Pancreas (tissue), 10 donors: ENCODE measurements at places on chromosomes 11 and 22. TPM values are rescaled to one million over a fixed set of nuclear protein-coding genes. Genes with fewer than 3 reads are reported as not detected.

DNA sequence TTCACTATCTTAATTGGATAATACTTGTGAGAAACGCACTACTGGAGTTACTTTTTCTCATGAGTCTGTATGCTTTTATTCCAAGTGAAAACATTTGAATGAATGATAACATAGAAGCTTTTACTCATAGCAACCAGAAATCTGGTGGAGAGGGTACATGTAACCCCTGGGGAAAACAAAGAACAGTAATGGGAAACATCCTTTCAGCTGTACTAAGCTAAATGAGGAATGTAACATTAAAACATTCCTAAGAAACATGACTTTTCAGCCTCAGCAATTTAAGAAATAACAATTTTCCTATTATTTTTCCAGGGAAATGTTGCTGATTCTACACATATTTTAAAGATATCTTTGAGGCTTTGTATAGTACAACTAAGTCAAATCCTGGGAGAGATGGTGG is 97.2 kb upstream of the CEP126 start:
- DNase-seq, result no peak
- H3K27ac ChIP-seq, result no peak overlapping the region
- no peaks in the 10 kb centered on the region for H3K4me1 ChIP-seq

GRCh38 chr22:23401111-23401909 is 178.8 kb downstream of the IGLL1 start:
- H3K27me3 ChIP-seq, result no peaks in the 10 kb centered on the region
- no peak overlapping the region for H3K27ac ChIP-seq
- DNase-seq, result peak; percentile 50
- H3K36me3 ChIP-seq, result no peaks in the 10 kb centered on the region

GRCh38 chr11:71482216-71482615 is 29.2 kb downstream of the NADSYN1 start:
- no peak overlapping the region for H3K4me3 ChIP-seq
- H3K27me3 ChIP-seq, result no peaks in the 10 kb centered on the region
- H3K4me1 ChIP-seq, result no peaks in the 10 kb centered on the region
- H3K27ac ChIP-seq, result no peak overlapping the region
- peak; percentile 35 for DNase-seq

DNA sequence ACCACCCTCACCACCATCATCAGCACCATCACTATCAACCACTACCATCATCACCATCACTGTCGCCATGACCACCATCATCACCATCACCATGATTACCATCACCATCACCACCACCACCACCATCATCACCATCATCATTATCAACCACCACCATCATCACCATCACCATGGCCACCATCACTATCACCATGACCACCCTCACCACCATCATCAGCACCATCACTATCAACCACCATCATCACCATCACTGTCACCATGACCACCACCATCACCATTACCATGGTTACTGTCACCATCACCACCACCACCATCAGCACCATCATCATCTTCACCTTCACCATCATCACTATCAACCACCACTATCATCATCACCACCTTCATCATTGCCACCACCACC is 183.4 kb downstream of the SHANK2 start:
- no peaks in the 10 kb centered on the region for H3K27me3 ChIP-seq
- H3K4me3 ChIP-seq, result no peak overlapping the region
- H3K4me1 ChIP-seq, result no peaks in the 10 kb centered on the region
- no peak overlapping the region for H3K27ac ChIP-seq
- no peak for DNase-seq
- no peaks in the 10 kb centered on the region for H3K36me3 ChIP-seq

DNA sequence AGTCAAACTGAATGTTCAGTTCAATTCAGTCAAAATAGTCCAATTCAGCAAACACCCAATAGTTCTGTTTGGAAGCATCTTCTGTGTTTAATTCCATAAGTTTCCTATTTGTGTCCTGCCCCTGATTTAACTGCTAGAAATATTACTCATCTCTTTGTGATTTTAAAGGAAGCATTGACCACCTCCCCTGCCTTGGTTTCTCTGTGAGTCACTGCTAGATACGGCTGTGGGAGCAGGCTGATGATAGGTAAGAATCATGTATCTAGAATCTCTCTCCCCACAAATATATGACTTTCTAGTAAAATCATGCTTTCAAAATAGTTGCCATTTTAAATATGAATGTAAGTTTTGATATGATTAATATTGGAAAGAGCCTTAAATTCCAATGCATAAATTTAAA is 888.5 kb downstream of the NTM start:
- no peak overlapping the region for H3K4me3 ChIP-seq
- no peak for DNase-seq
- no peaks in the 10 kb centered on the region for H3K4me1 ChIP-seq
- no peaks in the 10 kb centered on the region for H3K36me3 ChIP-seq
- H3K27me3 ChIP-seq, result no peaks in the 10 kb centered on the region

GRCh38 chr11:45444796-45445195 is 158.7 kb upstream of the SYT13 start:
- no peaks in the 10 kb centered on the region for H3K27me3 ChIP-seq
- no peak overlapping the region for H3K4me3 ChIP-seq
- H3K4me1 ChIP-seq, result no peaks in the 10 kb centered on the region
- H3K36me3 ChIP-seq, result no peaks in the 10 kb centered on the region

GRCh38 chr11:73243093-73243485 is 25.0 kb downstream of the P2RY2 start:
- H3K4me3 ChIP-seq, result no peak overlapping the region
- H3K36me3 ChIP-seq, result no peaks in the 10 kb centered on the region
- no peaks in the 10 kb centered on the region for H3K4me1 ChIP-seq
- H3K27ac ChIP-seq, result no peak overlapping the region
- H3K27me3 ChIP-seq, result no peaks in the 10 kb centered on the region

GRCh38 chr11:12100841-12101242 is 9.5 kb upstream of the MICAL2 start:
- no peaks in the 10 kb centered on the region for H3K4me1 ChIP-seq
- H3K27me3 ChIP-seq, result no peaks in the 10 kb centered on the region

DNA sequence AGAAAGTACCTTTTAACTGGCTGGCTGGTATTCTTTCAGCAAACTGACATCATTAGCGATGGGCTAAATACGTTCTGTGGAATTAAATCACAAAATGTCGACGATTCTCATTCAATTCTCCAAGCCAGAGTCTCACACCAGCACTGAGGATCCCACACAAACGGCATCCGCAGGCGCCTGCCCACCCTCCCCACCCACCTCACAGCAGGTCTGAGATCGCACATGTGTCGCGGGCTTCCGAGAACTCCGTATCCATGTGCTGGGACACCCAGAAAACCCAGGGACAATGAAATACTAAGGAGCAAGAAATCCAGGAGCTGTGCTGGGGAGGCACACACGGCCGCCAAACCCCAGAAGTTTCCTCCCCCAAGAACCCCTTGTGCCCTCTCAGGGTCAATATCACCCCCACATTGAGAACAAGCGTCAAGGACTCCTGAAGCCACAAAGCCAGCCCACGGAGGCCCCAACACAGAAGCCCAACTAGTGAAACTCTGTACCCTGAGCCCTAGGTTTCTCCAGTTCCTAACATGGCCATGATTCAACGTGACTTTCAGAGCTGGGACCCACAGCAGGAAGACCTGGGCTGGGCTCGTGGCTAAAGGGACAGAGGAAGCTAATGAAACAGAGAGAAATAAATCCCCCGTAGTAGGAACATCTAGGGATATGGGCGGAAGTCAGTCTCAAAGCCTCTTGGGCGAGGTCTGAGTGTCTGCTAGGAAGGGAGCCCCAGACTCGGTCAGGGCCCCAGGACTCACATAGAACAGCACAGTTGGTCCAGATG is 8.0 kb downstream of the TOLLIP start:
- H3K36me3 ChIP-seq, result no peaks in the 10 kb centered on the region
- peaks cover 75% of the 10 kb centered on the region for H3K4me1 ChIP-seq
- H3K27ac ChIP-seq, result peak overlapping the region; percentile 82
- no peaks in the 10 kb centered on the region for H3K27me3 ChIP-seq

- no peak overlapping the region for H3K27ac ChIP-seq
- peaks cover 10% of the 10 kb centered on the region for H3K4me1 ChIP-seq
- H3K4me3 ChIP-seq, result no peak overlapping the region
- no peaks in the 10 kb centered on the region for H3K36me3 ChIP-seq
- no peaks in the 10 kb centered on the region for H3K27me3 ChIP-seq
- DNase-seq, result peak; percentile 20
Observed at GRCh38 chr11:127524618-127525017, 524.0 kb upstream of the KIRREL3 start.

- peak; percentile 19 for DNase-seq
- H3K4me3 ChIP-seq, result no peak overlapping the region
- H3K27ac ChIP-seq, result peak overlapping the region; percentile 96
- no peaks in the 10 kb centered on the region for H3K4me1 ChIP-seq
- no peaks in the 10 kb centered on the region for H3K27me3 ChIP-seq
Observed at GRCh38 chr22:17999851-18000250, 24.5 kb downstream of the MICAL3 start.

- DNase-seq, result peak; percentile 53
- peaks cover 9% of the 10 kb centered on the region for H3K4me1 ChIP-seq
- H3K27me3 ChIP-seq, result no peaks in the 10 kb centered on the region
Observed at GRCh38 chr11:60915248-60915914, 1.4 kb downstream of the TMEM109 start.

DNA sequence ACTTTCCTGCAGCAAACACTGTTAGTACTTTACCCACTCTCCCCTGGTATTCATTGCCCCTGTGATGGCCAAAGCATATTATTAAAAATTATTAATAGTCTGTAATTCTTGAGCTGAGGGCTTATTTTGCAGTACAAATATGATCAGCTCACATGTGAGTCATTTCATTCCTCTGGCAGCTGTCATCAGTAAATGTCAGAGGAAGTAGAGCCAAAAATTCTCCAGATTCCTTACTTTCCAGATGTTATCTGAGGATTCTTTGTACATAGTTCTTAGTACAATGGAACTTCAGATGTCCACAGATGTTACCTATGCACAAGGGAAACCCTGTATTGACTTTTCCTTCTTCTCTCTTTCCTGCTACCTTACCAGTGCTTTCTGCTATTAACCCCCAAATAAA is 12.5 kb downstream of the OR5B3 start:
- H3K27me3 ChIP-seq, result no peaks in the 10 kb centered on the region
- H3K4me1 ChIP-seq, result no peaks in the 10 kb centered on the region
- DNase-seq, result no peak
- H3K27ac ChIP-seq, result no peak overlapping the region
- H3K36me3 ChIP-seq, result no peaks in the 10 kb centered on the region

DNA sequence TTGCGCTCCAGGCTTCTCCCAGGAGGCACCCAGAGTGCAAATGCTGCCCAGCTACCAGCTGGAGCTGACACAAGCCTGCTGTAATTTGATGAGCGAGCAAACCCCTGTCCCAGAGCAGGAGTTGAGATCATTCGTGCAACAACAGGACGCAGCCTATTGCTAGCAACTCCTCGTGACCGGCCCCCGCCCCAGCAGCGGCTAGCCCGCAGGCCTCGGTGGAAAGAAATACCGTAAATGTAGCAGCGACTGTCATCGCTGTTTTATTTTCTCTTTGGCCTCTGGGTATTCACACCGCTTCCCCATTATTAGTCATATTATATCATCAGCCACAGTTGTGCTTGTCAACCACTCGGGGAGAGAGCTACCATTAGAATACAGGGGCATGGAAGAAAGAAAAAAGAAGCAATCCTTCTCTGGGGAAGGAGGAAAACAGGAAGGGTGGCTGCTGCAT is 59.2 kb upstream of the ATXN10 start:
- H3K27ac ChIP-seq, result peak overlapping the region; percentile 8
- H3K36me3 ChIP-seq, result no peaks in the 10 kb centered on the region
- no peaks in the 10 kb centered on the region for H3K4me1 ChIP-seq

- no peaks in the 10 kb centered on the region for H3K27me3 ChIP-seq
- peak overlapping the region; percentile 97 for H3K27ac ChIP-seq
- no peaks in the 10 kb centered on the region for H3K36me3 ChIP-seq
- no peak for DNase-seq
Observed at GRCh38 chr11:111603611-111604130, 1.4 kb downstream of the SIK2 start.

DNA sequence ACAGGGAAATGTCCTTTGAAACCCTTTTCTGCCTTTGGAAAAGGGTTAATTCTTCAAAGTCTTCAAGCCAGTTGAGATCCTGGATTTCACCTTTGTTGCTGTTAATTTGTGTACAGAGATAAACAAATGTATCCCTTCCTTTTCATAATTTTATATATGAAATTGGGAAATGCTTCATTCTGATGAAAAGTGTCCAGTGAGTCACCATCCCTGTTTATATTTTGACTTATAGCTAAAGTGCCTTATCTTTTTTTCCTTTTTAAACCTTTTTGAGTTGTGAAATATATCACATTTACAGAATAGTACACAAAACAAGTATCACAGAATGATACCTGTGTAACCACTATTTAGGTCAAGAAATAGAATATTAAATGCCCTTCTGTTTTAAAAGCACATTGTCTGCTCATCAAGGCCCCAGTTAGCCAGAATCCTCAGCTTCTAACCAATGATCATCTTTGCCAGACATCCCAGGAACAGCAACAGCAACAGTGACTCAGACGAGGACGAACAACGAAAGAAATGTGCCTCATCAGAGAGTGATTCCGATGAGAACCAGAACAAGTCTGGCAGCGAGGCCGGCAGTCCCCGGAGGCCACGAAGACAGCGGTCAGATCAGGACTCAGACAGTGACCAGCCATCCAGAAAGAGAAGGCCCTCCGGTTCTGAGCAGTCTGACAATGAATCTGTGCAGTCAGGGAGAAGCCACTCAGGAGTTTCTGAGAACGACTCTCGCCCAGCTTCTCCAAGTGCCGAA is 27.3 kb downstream of the CTR9 start:
- H3K36me3 ChIP-seq, result no peaks in the 10 kb centered on the region
- no peak overlapping the region for H3K27ac ChIP-seq
- no peaks in the 10 kb centered on the region for H3K27me3 ChIP-seq
- no peak overlapping the region for H3K4me3 ChIP-seq

GRCh38 chr11:112228706-112229105 is 2.5 kb downstream of the PTS start:
- DNase-seq, result no peak
- H3K27ac ChIP-seq, result no peak overlapping the region
- no peaks in the 10 kb centered on the region for H3K36me3 ChIP-seq
- no peaks in the 10 kb centered on the region for H3K27me3 ChIP-seq

DNA sequence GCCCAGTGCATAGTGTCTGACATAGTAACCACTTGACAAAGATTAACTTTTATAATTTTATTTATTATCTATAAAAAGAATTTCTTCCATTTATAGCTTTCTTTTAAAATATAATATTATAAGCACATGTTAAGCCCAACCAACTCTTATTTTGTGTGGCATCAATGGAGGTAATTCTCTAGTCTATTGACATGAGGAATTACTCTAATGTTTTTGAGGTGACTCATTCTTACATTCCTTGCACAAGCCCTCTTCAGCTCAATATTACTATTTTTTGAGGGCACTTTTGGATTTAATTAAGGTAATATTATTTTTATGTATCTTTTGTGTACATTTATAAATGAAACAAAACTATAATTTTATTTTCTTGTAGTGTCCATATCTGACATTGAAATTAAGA is 59.6 kb downstream of the AASDHPPT start:
- peaks cover 4% of the 10 kb centered on the region for H3K4me1 ChIP-seq
- no peaks in the 10 kb centered on the region for H3K36me3 ChIP-seq
- no peak overlapping the region for H3K4me3 ChIP-seq
- H3K27ac ChIP-seq, result no peak overlapping the region
- no peaks in the 10 kb centered on the region for H3K27me3 ChIP-seq
- no peak for DNase-seq

- H3K27me3 ChIP-seq, result no peaks in the 10 kb centered on the region
- no peaks in the 10 kb centered on the region for H3K4me1 ChIP-seq
- H3K36me3 ChIP-seq, result no peaks in the 10 kb centered on the region
- H3K27ac ChIP-seq, result no peak overlapping the region
Observed at GRCh38 chr11:43779306-43779705, 98.8 kb downstream of the HSD17B12 start.

OR10A2 gene
- not detected for total RNA-seq

RTN4R gene
- total RNA-seq, result 3.2 TPM

EFCAB6 gene
- 1.8 TPM for total RNA-seq

SPON1 gene
- total RNA-seq, result 6.6 TPM

CSF2RB gene
- 3.3 TPM for total RNA-seq

BTG4 gene
- not detected for total RNA-seq
